ENCODE measurements at places on chromosomes 12 and 14.
A peak's percentile ranks its signal among the peaks of the same experiment; 100 is the strongest.

DNA sequence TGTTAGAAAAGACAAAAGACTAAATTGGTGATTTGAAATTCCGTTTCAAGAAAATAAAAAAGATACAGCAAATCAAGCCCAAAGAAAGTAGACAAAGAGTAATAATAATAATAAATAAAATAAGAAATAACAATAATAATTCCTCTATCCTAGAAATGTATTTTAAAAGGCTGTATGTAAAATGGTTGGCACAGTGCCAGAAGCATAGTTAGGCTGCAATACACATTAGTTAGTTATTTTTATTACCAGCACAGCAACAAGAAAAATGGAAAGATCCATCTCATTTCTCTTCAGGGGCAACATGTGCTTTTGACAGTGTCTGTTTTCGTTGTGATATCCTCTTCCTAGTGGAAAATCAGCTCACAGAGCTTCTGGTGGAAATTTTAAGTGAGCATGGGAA, 174.1 kb upstream of the TMTC1 start:
- DNase-seq = no peak

DNA sequence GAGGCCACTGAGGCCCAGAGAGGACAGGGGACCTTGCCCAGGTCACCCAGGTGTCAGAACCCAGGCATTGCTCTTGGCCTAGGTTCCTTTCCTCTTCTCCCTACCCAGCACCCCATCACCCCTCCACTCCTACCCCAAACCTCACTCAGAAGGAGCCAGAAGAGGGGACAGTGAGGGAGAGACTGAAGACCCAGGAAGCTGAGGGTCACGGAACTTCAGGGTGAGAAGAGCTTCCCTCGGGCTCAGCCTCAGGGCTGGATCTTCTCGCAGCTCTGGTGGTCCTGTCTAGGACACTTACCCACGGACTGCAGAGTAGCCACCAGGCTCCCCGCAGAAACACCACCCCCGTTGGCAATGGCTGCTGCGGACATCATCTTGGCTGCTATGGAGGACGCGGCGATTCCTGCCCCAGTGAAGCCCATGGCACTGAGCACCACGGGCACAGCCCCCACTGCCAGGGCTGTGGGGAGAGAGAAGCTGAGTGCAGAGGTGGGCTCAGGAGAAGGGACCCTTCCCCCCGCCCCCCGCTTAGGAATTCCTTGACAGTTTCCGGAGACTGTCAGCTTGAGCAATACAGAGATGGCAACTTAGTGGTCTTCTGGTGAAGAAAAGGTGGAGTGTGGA, 1.1 kb downstream of the IFI27L2 start:
- no peak for DNase-seq

- peak; percentile 57 for DNase-seq
Observed at GRCh38 chr12:11228296-11228879, 41.1 kb downstream of the PRB3 start.

DNA sequence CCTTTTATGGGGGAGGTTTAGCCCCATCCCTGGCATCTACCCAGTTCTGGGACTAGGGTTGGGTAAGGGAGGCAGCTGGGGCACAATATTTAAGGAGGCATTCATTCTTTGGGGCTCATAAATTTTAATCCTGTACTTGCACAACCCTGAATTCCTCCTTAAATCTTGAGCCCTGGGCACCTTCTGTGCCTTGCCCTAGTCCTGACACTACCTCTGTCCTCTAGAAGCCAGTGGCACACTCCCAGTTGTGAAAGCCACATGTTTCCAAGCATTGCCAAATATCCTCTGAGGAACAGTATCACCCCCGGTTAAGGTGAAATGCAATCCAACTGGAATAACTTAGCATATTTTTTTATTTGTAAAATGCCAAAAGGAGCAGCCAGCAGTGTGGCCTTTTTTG, 36.6 kb downstream of the SLC16A7 start:
- no peak for DNase-seq

DNA sequence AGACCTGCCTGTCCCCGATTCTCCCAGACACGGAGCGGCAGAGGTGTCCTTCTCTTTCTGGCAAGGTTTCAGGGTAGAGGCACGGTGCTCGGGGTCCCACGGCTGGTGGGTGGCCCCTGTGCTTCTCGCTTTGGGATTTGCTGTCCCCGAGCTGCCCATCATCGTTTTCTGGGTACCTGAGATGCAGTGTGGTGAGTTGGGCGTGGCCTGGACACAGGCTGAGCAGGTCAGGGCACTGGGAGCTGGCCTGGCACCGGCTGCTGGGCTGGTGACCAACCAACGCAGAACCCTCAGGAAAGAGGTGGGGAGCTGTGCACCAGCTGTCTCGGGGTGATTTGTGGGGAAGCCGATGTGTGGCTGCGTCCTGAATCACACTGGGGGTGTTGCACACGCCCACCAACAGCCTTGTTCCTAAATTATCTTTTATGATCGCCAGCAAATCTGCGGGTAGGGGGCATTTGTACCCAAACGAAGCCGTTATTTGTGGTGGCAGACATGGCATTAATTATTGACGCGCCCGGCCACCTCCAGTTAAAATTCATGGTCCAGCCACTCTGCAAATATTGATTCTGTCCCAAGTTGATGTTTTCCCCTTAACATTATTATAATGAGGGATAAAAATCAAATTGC, 61.0 kb downstream of the KIF26A start:
- no peak for DNase-seq
